ENCODE measurements at places on chromosomes 16 and 17.
A peak's percentile ranks its signal among the peaks of the same experiment; 100 is the strongest.

DNA sequence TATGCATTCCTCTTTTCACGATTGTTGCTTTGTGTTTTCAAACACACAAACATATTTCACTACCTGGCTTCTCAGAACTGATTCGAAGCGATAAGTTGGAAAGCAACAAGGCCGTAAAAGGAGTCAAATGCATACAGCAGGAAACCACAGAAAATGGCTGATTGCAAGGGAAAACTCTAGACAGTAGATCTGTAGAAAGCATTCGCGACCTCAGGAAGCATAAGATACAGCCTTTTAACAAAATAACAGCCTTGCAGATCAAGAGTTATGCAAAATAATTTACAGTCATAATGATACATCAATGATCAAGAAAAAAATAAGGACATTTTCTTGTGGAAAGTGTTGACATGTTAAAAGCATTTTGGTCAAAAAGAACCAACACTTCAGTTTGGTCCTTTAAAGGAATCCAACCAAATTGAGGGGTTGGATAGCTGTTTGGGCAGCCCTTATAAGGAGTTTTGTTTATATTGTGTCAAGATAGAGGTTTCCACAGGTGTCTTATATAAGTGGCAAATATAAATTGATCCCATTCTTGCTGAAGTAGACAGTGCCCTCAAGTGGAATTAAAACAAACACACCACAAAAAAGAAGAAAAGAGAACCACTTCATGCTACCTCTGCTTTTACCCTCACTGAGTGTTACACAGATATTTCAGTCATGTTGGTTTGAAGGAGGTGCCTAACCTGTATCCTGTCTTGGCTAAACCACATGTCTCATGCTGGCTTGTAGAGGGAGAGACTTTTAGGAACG lies 5.5 kb downstream of the CYLD start:
- no peaks in the 10 kb centered on the region for H3K27me3 ChIP-seq
- no peak overlapping the region for H3K27ac ChIP-seq
- H3K36me3 ChIP-seq: no peaks in the 10 kb centered on the region

- H3K36me3 ChIP-seq: no peaks in the 10 kb centered on the region
- no peak overlapping the region for H3K4me3 ChIP-seq
- peaks cover 9% of the 10 kb centered on the region for H3K4me1 ChIP-seq
- H3K27ac ChIP-seq: no peak overlapping the region
Measured at GRCh38 chr16:77899416-77899815, 111.1 kb downstream of the VAT1L start.

DNA sequence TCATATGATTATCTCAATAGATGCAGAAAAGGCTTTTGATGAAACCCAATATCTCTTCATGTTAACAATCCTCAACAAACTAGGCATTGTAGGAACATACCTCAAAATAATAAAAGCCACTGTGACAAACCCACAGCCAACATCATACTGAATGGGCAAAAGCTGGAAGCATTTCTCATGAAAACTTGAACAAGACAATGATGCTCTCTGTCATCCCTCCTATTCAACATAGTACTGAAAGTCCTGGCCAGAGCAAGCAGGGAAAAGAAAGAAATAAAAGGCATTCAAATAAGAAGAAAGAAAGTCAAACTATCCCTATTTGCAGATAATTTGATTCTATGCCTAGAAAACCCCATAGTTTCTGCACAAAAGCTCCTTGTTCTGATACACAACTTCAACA lies 999.2 kb upstream of the GOT2 start:
- H3K4me1 ChIP-seq: no peaks in the 10 kb centered on the region
- DNase-seq: no peak
- H3K27ac ChIP-seq: no peak overlapping the region
- no peaks in the 10 kb centered on the region for H3K27me3 ChIP-seq
- no peak overlapping the region for H3K4me3 ChIP-seq

- no peak overlapping the region for H3K4me3 ChIP-seq
- no peak overlapping the region for H3K27ac ChIP-seq
- H3K4me1 ChIP-seq: no peaks in the 10 kb centered on the region
- DNase-seq: no peak
Measured at GRCh38 chr17:3276126-3276525, 22.0 kb downstream of the OR3A1 start.

DNA sequence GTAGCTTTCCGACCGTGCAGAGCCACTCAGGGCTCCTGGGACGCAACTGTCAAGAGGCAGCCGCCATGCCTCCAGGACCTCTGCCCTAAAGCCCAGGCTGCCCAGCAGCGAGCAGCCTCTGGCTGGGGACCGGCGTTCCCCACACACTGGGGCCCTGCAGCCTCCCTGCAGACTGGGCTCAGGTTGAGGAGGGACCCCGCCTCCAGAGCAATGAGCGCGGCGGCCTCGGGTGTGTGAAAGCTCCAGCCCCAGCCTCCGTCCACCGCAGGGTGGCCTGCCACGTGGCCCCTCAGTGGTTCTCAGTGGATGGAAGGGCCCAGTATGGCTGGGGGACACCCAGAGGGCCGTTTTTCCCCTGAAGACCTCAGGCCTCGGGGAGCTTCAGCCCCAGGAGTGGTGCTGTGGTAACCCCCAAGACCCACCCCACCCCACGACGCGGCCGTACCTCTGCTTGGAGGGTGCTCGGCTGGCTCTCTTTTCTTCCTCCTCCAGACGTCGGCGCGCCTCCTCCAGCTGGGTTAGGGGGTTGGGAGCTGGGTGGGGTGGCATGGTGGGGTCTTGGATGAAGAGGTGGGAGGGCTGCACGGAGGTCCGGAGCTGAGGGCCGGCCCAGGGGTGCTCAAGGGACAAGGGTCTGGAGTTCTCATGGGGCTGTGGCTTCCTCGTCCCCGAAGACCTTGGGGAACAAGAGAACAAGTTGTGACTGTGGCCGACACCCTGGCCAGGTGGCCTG lies 10.2 kb downstream of the PDIA2 start:
- no peak overlapping the region for H3K27ac ChIP-seq
- no peaks in the 10 kb centered on the region for H3K27me3 ChIP-seq
- no peaks in the 10 kb centered on the region for H3K36me3 ChIP-seq
- no peak for DNase-seq

DNA sequence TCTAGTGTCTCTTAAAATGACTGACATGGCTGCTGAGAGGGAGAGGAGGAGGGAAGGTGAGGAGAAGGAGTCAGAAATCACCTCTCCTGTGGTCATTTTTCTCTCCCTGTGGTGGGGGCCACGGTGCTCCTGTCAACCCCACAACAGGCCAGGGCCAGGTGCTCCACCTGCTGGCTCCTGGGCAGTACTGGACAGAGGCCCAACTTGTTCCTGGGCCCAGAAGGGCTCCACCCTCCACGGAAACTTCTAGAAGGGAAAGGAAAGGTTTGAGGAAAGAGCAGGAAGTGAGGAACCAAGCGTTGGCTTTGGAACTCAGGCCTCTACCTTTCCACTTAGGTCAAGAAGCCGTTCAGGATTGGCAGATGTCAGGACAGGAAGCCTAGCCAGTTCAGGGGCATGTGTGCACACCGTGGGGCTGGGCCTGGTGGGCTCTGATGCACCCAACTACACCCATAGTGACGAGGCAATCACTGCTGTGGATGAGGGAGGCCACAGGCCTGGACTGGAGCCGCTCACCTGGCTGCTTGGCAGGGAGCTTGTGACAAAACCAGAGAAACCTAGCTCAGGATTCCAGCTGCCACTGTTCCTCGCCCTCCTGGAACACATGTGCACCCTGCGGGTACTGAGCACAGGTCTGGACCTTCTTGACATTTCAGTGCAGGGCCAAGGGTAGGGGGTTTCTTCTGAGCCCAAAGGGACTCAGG lies 36.1 kb downstream of the WNT3 start:
- H3K4me3 ChIP-seq: no peak overlapping the region
- DNase-seq: peak; percentile 62
- peaks cover 20% of the 10 kb centered on the region for H3K27me3 ChIP-seq
- H3K4me1 ChIP-seq: peaks cover 13% of the 10 kb centered on the region
- no peak overlapping the region for H3K27ac ChIP-seq

All from neural progenitor cell (in vitro differentiated cells).